ENCODE measurements at places on chromosomes 11 and 22. TPM values are rescaled to one million over a fixed set of nuclear protein-coding genes. Genes with fewer than 3 reads are reported as not detected.

Gene PRCP
- total RNA-seq = 79.7 TPM

Gene BATF2
- total RNA-seq = 1.1 TPM

Gene ZBTB44
- 29.3 TPM for total RNA-seq

Gene BARX2
- total RNA-seq = 0.10 TPM

Gene PCF11
- 48.0 TPM for total RNA-seq

Gene ELFN2
- total RNA-seq = 6.3 TPM

Gene MYOD1
- not detected for total RNA-seq

Gene UBTFL1
- total RNA-seq = not detected

Gene F2
- total RNA-seq = 1.1 TPM

DNA sequence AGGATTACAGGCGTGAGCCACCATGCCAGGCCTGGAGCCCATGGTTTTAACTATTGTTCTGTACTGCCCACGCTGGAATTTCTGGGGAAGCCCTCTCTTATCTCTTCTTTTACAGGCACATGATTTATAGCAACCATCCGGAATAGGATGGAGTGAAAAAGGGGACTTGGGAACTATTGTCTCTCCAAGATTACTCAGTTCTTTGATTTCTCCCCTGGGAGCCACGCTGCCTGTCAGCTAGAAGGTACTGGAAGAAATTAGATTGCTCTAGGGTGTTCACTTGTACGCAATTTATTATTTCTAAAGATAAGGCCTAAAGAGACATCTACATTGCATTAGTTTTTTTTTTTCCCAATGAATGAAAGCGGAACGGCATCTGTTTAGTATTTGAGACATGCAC lies 65.6 kb upstream of the PTPRJ start:
- no peak for DNase-seq

DNA sequence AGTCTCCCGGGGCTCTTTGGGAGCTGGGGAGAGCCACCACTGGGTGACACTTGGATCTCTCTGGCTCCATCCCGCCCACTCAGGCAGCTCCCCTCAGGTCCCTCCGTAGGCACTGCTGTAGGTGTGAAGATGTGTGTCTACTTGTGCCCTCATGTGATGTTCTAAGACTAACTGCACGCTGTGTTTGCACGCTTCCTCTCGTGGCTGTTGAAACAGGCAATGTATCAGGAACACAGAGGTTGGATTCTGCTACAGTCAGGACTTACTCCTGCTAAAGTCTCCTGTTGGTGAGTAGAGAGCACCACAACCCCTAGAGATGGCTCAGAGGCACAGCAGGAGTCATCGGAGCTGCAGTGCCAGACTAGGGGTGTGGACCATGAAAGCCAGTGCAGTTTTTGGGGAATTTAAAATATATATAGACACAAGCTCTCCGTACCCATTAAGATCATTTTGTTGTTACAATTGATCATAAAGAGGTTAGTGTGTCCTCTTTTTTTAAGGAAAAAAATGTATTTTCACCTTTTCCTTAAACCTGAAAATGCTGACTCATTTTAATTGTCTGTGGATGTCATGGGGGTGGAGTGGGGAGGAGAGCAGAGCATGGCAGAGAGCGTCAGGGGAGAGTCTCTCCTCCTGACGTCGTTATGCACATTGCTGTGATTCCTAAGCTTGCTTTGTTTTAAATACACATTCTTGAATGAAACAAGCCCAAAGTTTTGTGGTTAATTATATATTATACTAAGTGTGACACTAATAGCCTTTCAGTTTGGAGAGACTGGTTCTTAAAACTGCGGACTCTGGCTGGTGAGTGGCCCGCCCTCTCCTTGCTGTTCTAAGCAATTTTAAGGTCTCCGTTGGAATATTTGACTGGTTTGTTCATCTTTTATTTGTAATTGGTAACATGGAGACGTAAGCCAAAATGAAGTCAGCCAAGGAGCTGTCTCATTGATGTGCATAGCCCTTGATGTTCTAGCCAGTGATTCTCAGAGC lies 16.2 kb upstream of the CTTN start:
- DNase-seq = peak; percentile 40

- no peak for DNase-seq
These were observed 96.4 kb downstream of the CACNA1I start for GRCh38 chr22:39666926-39667325.

- DNase-seq = peak; percentile 41
These were observed 23.4 kb upstream of the CLMP start for GRCh38 chr11:123218451-123218850.

DNA sequence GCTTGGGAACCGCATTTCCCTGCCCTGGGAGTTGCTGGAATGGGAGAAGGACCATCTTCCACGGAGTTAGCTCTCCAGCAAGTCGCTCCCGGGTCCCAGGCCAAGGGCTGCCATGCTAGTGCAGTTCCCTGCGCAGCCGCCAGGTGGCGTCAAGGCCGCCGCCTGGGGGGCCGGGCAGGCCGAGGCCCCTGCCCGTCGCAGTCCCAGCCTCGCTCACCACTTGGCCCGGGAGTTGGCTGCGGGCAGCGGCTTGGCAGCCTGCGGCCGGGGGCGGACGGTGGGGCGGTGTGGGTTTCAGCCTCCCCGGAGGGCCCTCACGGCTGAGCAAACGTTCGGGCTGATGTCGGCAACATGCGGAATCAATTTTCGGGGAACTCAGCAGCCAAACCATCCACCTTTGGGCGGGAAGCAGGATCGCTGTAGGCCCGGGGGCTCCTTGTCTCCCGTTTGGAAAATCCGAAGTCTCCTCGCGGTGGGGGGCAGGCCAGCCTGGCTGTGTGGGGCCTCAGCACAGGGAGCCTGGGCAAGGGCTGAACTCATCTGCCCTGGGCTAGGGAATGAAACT lies 415.1 kb downstream of the SOX6 start:
- DNase-seq = no peak

DNA sequence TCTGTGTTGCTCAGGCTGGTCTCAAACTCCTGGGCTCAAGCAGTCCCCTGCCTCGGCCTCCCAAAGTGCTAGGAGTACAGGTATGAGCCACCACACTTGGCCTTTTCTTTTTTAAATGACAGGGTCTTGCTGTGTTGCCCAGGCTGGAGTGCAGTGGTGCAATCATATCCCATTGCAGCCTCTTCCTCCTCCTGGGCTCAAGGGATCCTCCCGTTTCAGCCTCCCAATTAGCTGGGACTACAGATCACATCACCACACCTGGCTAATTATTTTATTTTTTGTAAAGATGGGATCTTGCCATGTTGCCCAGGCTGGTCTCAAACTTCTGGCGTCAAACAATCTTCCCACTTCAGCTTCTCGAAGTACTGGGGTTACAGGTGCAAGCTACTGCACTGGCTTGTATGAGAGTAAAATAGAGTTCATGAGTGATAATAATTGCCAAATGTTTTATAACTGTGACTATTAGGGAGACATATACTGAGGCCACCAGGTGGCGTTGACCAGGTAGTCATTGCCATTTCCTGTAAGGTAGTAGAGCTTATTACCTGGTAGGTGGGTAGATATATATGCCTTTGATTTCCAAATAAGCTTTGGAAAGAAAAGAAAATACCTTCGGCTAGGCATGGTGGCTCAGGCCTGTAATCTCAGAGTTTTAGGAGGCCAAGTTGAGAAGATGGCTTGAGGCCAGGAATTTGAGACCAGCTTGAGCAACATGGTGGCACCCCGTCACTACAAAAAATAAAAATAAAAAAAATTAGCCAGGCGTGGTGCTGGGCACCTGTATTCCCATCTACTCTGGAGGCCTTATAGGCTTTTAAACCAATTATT lies 5.4 kb downstream of the FDX1 start:
- peak; percentile 32 for DNase-seq

GRCh38 chr22:50062509-50063135 lies 4.5 kb upstream of the TTLL8 start:
- DNase-seq = no peak

DNA sequence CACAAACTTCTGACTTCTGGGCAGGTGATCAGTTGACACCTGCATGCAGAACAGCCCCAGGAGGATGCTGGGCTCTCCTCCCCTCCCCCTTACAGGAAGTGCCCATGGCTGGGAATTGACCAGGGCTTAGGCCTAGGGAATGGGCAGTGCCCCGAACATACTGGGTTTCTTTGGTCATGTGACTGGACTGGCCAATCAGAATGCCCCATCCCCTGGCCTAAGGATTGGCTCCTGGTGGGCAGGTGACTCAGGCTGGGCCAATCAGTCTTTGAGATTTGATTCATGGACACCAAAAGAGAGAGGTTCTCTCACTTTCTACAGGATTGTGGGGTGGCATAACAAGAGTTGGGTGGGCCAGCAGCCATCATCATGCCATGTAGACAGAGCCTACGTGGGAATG lies 37.1 kb downstream of the MCM5 start:
- no peak for DNase-seq

Measured in renal cortical epithelial cell (primary cell).